ENCODE measurements at places on chromosomes 11 and 22.
A peak's percentile ranks its signal among the peaks of the same experiment; 100 is the strongest.

DNA sequence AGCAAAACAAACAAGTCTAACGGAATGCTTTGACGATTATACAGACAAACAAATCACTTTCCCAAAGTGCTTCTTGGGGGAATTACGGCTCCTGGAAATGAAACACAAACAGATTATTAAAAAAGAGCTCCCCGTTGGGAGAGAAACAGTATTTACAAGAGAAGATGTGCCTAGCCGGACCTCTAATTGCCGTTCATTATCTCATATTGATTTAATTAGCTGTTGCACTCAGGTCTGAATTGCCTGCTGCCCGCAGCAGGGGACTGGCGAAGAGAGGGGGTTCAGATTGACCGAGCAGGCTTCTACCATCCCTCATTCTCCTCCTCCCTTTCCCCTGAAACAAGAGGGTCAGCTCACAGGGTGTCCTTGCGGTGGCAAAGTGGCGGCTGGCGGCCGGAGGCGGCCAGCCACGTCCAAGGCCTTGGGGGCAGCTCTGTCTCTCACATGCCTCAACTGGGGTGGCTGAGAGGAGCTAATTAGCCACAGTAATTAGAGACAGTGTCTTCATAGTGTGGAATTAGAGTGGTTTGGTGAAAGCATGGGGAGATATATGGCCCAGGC, 295.1 kb downstream of the MIAT start:
- no peak for DNase-seq

- DNase-seq, result no peak
Measured at GRCh38 chr11:37483761-37484160, 885.7 kb upstream of the RAG2 start.

- DNase-seq, result no peak
Measured at GRCh38 chr11:94525546-94526324, 13.5 kb downstream of the C11orf97 start.

DNA sequence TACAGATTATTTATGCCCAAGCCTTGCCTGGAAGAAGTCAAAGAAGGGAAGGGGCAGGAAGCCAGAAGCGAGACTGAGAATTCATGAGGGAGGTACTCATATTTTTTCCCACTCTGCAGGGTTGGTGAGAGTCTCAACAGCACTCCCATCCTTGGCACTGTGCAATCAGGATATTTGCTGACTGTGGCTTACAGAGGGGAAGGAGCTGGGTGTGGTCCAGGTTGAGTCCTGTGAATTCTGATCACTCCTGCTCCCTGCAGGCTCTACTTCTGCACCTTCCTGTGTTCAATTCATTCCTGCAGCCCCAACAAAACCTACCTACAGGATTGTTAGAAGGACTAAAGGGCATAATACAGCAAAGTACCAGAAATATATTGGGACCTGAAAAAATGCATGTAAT, 530.5 kb downstream of the INSC start:
- DNase-seq, result no peak

DNA sequence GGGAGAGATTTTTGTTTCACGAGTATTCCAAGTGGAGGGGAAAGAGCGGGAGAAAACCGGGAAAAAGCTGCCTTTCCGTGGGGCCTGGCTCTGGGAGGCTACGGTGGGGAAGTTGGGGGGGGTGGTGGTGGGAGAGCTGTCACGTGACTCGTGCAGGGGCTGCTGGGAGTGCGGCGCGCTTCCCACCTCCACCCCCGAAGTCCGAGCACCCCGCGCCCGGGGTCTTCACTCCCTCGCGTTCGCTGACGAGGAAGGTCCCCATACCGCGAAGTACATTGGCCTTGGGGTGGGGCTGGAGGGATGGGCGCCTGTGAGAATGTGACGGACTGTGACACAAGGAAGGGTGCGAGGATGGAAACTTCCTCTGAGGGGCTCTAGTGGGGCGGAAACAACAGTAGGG, at the start of gene TEX12:
Gene TEX12, plus strand, starts transcription at position 228 of the 400 bp plus-strand sequence. CDS start 1,897 bp downstream, outside the sequence.
- no peak for DNase-seq

GRCh38 chr11:46210133-46210636, 67.3 kb upstream of the CREB3L1 start:
- peak; percentile 3 for DNase-seq

DNA sequence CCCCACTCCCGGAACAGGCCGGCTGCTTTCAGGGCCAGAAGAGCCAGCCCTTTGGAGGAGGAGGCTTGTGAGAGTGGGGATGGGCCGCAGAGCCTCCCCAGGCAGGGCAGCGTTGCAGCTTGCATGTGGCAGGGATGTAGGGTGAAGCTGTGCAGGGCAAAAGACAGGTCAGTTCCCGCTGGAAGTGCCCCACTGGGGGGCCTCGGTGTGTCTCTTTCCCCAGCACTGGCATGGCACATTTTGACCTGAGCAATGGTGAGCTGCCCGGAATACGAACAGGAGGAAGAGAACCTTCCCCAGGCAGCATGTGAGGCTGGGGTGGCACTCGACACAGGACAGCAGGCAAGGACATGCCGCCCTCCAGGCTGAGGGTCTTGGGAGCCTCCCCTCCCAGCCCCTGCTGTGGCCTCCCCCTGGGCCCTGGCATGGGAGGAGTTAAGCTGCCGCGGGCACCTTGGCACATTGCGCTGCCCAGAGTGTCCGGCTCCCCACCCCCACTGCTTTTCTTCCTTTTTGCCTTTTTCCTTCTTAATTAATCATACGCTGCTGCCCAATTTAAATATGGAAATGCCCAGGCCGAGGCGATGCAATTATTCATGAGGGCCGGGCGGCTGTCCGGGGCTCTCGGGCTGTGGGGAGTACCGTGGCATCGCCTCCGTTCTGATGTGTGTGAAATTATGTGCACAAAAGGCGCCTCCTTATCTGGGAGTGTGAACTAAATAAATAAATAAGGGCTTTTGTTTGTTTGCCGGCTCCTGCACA, 76.0 kb upstream of the WNT7B start:
- no peak for DNase-seq

DNA sequence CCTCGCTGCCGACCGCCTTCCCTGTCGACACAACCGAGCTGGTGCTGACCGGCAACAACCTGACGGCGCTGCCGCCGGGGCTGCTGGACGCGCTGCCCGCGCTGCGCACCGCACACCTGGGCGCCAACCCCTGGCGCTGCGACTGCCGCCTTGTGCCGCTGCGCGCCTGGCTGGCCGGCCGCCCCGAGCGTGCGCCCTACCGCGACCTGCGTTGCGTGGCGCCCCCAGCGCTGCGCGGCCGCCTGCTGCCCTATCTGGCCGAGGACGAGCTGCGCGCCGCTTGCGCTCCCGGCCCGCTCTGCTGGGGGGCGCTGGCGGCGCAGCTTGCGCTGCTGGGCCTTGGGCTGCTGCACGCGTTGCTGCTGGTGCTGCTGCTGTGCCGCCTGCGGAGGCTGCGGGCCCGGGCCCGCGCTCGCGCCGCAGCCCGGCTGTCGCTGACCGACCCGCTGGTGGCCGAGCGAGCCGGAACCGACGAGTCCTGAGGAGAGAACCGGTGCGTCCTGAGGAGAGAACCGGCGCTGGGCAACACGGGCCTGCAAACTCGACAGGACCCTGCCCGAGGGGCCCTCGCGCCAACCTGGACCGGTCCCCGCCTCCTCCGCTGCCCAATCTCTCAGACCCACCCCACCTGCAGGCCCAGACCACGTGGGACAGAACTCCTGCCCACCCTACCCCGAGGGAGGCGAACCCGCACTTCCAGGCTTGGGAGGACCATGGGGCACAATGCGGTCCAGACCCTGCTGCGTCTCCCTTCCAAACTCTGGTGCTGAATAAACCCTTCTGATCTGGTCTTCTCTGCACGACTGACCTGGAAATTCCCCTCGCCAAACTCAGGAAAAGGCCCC, 866 bp downstream of the GP1BB start:
- no peak for DNase-seq

DNA sequence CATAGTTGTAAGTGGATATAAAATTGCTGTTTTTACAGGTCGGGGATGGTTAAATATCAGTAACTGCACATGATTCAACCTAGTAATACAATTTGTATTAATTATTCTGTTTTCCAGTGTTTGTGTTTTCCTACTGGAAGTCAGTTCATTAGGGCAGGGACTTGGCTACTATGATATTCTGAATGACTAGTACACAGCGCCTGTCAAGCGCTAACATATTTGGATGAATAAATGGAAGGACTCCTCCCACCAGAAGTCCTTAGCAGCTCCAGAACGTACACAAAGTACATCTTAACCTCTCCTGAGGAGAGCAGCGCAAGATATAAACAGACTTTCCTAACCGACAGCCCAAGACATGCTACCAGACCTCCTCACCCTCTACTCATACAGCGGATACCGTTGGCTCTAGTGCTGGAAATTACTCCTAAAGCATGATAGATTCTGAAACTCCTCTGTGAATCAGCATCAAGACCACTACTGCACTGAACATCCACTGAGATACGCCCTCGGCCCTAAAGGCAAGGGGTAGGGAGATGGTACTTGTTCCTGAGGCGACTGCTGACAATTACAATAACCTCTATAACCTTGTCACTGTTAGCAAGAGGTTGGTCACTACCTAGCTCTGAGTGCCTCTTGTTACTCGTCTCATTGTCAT, 79.1 kb downstream of the RDX start:
- no peak for DNase-seq

- no peak for DNase-seq
Measured at GRCh38 chr11:19349340-19350025, 108.7 kb upstream of the E2F8 start.

DNA sequence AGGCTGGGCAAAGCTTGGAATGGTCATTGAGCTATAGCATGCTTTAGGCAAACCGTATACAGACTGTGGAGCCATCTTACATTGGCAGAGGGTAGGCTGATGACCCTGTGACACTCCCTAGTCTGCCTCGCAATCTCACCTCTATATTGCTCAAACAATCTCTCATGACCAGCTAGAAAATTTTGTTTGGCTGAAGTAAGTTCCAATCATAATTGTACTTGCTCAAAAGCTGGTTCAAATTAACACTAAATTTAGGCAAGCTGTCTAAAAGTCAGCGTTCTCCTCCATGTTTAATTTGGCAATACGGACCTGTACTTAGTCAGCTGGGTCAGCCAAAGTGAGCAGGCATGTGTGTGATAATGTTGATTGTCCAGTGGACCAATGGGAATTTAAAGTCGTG, 133.0 kb downstream of the SWAP70 start:
- DNase-seq, result no peak

GRCh38 chr22:23263651-23264555, 83.6 kb downstream of the BCR start:
- peak; percentile 64 for DNase-seq

DNA sequence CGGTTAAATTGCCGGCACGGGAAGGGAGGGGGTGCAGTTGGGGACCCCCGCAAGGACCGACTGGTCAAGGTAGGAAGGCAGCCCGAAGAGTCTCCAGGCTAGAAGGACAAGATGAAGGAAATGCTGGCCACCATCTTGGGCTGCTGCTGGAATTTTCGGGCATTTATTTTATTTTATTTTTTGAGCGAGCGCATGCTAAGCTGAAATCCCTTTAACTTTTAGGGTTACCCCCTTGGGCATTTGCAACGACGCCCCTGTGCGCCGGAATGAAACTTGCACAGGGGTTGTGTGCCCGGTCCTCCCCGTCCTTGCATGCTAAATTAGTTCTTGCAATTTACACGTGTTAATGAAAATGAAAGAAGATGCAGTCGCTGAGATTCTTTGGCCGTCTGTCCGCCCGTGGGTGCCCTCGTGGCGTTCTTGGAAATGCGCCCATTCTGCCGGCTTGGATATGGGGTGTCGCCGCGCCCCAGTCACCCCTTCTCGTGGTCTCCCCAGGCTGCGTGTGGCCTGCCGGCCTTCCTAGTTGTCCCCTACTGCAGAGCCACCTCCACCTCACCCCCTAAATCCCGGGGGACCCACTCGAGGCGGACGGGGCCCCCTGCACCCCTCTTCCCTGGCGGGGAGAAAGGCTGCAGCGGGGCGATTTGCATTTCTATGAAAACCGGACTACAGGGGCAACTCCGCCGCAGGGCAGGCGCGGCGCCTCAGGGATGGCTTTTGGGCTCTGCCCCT, 529 bp upstream of the CCND1 start:
- no peak for DNase-seq

- DNase-seq, result no peak
Measured at GRCh38 chr11:119417726-119418540, 5.0 kb downstream of the THY1 start.

GRCh38 chr11:56750190-56750589, 1.7 kb upstream of the OR9G4 start:
- DNase-seq, result no peak

DNA sequence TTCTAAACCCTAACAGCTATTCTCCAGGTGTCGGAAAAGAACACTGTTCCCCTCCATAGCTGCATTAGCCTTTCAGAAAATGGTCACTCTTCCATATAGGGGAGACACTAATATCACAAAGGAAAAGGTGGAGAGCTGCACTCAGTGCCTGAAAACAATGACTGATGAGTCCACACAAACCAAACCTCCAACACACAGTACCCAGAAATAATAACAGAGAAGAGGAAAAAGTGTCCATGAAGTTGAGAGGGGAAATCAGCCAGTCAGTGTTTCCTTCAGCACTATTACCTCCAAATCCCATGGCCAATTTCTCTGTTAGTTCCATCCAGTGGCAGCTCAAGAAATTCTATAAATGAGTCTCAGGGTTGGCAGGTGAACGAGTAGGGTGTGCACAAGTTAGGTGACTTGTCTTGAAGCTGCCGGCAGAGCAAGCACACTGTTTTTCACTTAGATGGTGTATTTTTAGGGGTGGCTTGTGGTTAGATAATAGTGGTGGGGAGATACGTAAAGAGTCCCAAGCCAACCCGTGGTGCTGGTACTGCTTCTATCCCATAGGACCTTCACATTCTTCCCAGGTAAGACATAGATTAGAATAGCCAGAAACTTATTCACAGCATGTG, 84.5 kb upstream of the CHRM4 start:
- no peak for DNase-seq

DNA sequence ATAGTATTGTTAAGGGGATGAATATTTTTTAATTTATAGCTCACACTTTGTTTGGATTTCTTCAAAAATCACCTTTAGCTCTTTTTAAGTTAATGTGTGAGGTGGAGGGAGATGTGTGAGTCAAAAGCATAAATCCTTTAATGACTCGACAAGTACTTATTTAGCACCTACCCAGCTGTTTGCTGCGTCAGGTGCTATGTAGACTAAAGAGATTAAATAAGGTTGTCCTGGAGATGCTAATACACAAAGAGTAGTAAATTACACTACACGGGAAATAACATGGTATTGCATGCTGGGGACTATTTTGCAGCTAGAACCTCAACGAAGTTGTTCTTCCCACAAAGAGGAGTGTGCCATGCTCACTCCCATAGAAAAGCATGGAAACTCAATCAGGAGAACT, 583.3 kb upstream of the TENM4 start:
- no peak for DNase-seq

DNA sequence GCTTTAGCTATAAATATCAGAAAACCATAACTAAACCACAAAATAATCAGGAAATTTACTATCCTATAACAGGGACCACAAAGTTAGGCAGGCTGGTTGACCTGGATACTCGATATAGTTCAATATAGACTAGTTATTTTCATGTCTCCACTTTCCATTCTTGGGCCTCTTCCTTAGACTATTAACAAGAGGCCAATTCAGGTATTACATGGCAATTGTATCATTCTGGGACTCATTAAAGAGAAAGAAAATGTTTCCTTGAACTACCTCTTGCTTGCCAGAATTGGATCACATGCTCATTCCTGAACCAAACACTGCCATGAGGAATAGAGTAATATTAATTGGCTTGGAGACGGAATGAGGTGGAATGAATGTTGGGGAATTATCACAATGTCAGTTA, 76.0 kb downstream of the EIF3M start:
- DNase-seq, result no peak
